ENCODE measurements at places on chromosomes 3 and 15. TPM values are rescaled to one million over a fixed set of nuclear protein-coding genes. Genes with fewer than 3 reads are reported as not detected.

Gene PLA1A
- total RNA-seq: not detected

Gene IQCF6
- not detected for total RNA-seq

Gene PSMA4
- 89.8 TPM for total RNA-seq

Gene ITIH1
- not detected for total RNA-seq

Gene TMEM207
- total RNA-seq: not detected

Gene IQCF5
- not detected for total RNA-seq

Gene SPESP1
- total RNA-seq: 0.61 TPM

Gene GNAT1
- not detected for total RNA-seq

Gene FHIT
- 48.3 TPM for total RNA-seq

Gene GPR27
- total RNA-seq: 0.17 TPM

Gene ALPK3
- total RNA-seq: 0.26 TPM

Gene EEFSEC
- 14.0 TPM for total RNA-seq

Gene INSYN1
- not detected for total RNA-seq

Gene NTRK3
- 0.67 TPM for total RNA-seq

Gene GOLGA8T
- total RNA-seq: not detected

Gene SEMA5B
- not detected for total RNA-seq

Gene CCDC191
- total RNA-seq: 5.7 TPM

Gene PPP1R14D
- total RNA-seq: not detected

Gene GOLGA8J
- total RNA-seq: not detected

Gene GTF2A2
- 58.5 TPM for total RNA-seq

Gene MYO9A
- 37.9 TPM for total RNA-seq

Gene NR1D2
- total RNA-seq: 68.1 TPM

Gene MESP2
- total RNA-seq: not detected

Gene ZNF106
- 41.1 TPM for total RNA-seq

Gene BCL2A1
- total RNA-seq: 25.4 TPM

Gene IGDCC3
- not detected for total RNA-seq

Gene EXD1
- total RNA-seq: not detected

Gene FAM81A
- total RNA-seq: not detected

Gene NR1I2
- 0.49 TPM for total RNA-seq

Gene GCNT3
- total RNA-seq: not detected

Gene RHCG
- total RNA-seq: not detected

Gene GASK1A
- not detected for total RNA-seq

Gene STAB1
- 13.9 TPM for total RNA-seq

Gene IVD
- 62.2 TPM for total RNA-seq

Gene HIGD2B
- total RNA-seq: 0.41 TPM

Gene TTC21A
- total RNA-seq: 3.9 TPM

Gene GCSAM
- 40.9 TPM for total RNA-seq

Gene ZNF501
- total RNA-seq: 7.5 TPM

Gene TCAIM
- total RNA-seq: 21.8 TPM

Gene ISLR
- not detected for total RNA-seq

Gene SNX33
- 3.5 TPM for total RNA-seq
